ENCODE measurements at places on chromosomes 7 and 10.
A peak's percentile ranks its signal among the peaks of the same experiment; 100 is the strongest.

- no peak for DNase-seq
Measured at GRCh38 chr10:79046741-79047583, 21.8 kb upstream of the ZMIZ1 start.

GRCh38 chr7:28623105-28623730 lies 210.9 kb downstream of the CREB5 start:
- DNase-seq = no peak

DNA sequence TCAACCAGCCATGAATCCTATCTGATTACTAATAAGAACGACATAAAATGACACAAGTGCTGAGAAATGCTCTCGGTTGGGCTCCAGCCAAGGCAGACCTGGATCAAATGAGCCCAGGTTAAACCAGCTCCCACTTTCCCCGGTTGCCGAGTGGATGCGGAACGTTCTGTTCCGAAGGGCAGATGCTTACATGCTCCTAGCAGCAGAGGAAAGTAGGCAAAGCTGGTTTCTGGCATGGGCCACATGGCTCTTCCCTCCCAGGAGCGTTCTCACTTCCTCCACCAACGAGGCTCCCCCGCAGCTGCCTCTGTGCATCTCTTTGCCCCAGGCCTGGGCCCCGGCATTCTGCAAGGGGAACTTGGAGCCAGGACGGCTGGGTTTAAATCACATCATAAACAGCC lies 61.8 kb upstream of the SDK1 start:
- no peak for DNase-seq

DNA sequence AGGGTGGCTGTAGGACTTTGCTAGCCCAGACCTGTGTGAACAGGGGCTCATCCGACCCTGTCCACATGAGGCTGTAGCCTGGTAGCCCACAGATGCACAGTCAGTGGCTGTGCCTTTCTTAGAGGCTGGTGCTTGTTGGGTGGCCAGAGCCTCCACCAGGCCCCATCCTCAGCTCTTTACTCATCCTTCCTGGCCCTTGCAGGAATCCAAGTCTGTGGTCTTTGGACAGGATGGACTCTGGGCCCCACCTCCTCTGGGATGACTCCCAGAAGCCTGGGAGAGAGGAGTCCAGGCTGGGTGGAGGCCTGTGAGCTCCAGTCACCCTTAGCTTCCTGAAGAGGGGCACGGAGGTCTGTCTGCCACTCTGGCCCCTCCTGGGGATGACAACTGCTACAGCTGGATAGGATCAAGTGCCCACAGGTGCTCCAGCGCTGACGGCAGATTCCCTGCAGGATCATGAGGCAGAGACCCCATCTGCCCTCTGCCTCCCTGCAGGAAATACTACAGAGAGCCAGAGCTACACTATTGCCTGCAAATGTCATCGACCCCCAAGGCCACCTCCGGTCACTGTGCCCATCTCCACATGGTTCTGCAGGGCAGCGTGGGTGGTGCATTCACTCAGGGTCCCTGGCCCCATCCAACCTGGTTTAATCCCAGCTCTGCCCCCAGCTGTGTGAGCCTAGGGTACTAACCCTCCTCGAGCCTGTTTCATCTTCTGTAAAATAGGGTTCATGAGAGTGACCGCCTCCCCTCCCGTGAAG lies 114.5 kb downstream of the PTPN20 start:
- peak; percentile 31 for DNase-seq

DNA sequence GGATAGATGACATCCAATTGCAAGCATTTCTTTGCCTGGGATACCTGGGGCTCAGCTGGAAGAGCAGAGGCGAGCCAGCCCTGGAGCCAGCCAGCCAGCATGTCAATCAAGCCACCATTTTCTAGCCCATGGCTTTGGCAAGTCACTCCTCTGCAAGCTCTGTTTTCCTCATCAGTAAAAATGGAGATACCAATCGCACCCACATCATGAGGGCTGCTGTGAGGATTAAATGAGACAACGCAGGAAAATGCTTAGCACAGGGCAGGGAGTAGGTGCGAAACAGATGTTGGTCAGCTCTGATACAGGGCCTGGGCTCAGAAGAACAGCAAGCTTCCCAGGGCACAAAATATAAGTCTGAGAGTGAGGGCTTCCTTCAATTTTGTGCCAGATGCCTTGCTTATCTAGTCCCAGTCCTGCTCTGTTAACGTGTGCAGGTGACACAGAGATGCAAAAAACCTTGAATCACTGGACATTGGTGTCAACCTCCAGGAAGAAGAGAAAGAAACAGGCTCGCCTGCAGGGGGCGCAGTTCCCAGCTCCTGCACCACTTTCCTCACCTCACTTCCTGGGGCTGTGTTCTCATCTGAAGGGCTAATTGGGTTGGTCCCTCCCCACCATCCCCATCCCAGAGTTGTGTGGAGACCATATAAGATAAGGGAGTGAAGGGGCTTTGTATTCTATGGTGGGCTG lies 72.8 kb upstream of the CACUL1 start:
- DNase-seq = no peak
